ENCODE measurements at places on chromosomes 3 and 15. TPM values are rescaled to one million over a fixed set of nuclear protein-coding genes. Genes with fewer than 3 reads are reported as not detected.

DNA sequence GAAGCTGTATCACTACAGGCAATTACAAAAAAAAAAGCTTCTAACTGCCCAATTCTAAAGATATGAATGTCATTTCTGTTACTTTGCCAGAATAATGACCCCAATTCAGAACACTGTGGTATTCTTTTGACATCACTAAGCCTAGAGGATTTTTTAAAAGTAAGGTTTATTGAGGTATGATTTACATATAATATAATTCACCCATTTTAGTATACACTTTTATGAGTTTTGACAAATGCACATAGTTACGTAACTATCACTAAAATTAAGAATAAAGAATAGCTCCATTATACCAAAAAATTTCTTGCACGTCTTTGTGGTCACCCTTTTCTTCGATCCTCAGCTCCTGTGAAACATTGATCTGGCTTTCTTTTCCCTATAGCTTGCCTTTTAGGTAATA lies 74.0 kb upstream of the PLSCR5 start:
- DNase-seq, result no peak

GRCh38 chr15:36951731-36952247 lies 148.6 kb downstream of the MEIS2 start:
- DNase-seq, result peak; percentile 84

GRCh38 chr15:79314811-79315210 lies 3.9 kb downstream of the TMED3 start:
- DNase-seq, result no peak

DNA sequence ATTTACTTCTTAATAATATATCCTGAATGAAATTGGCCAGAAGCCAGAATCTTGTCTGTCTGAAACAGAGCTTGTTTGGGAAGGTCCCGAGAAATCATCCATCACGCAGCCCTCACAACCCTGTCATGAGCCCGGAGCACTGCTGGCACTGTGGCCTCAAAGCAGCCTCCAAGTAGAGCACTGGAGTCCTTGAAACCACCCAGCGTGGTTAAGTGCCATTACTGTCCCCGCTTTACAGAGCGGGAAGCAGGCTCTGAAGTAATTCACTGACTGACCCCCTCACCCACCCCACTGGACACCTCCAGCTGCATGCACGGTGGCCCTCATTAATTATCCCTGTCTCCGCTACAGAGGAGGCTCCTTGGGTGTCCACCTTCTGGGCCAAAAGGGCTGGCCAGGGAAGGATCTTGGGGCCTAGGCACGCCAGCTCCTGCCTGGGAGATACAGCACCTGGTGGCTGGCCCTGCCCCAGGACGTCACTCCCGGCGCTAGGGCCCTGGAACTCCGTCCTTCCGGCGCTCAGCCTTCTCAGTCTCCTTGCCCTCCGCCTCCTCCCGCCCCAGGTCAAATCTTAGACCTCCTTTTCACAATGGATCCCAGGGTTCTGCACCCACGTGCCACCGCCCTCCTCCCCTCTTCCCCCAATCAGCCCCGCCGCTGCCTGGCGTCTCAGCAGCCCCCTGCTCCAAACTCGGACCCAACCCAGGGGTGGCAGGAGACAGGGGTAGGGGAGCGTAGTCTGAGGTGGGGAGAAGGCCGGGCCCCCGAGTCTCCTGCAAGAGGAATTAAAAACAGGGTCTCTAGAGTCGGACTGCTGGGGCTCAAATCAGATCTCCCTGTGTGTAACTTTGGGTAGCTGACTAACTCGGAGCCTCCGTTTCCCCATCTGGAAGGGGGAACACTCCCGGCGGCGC lies 1.1 kb downstream of the TKT start:
- peak; percentile 47 for DNase-seq

GRCh38 chr3:177478170-177478867 lies 281.0 kb upstream of the TBL1XR1 start:
- DNase-seq, result peak; percentile 100

DNA sequence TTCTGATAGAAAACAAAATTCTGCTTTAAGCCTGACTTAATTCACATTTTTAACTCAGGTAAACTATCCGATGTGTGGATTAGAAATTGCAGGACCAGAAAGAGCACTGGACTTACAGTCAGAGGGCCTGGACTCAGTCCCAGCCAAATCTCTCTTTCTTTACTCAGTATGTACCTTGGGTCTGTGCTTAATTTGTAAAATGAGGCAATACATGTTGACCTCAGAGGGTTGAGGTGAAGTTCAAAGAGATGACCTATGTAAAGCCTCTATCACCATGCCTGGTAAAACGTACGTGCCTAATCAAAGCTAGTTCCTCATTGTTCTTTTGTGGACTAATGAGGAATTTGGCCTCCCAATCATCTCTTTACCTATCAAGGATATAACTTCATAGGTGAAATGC lies 1.9 kb upstream of the BCL2A1 start:
- DNase-seq, result no peak

The PRR20G gene
- not detected for total RNA-seq

Measured in IMR-90 (cell line).